ENCODE measurements at places on chromosomes 12 and 14.
A peak's percentile ranks its signal among the peaks of the same experiment; 100 is the strongest.

DNA sequence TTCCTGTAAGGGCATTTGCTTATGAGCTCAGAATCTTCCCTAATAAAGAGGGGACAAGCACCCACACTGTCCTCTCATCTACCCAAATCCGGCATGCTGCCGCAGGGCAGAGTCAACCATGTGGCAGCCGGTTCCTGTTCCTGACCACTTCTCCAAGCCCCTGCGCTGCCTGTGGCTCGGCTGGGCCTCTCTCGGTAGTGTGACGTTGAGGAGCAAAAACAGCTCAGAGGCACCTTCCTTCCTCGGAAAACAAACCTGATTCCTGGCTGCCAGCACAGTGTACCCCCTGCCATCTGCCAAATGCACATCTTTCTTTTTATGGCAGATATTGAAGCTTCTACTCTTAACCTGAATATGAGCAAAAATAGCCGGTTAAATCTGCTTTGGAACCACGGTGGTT lies 50.5 kb downstream of the CFAP251 start:
- H3K27me3 ChIP-seq: no peaks in the 10 kb centered on the region
- no peak overlapping the region for H3K4me3 ChIP-seq
- no peaks in the 10 kb centered on the region for H3K36me3 ChIP-seq

DNA sequence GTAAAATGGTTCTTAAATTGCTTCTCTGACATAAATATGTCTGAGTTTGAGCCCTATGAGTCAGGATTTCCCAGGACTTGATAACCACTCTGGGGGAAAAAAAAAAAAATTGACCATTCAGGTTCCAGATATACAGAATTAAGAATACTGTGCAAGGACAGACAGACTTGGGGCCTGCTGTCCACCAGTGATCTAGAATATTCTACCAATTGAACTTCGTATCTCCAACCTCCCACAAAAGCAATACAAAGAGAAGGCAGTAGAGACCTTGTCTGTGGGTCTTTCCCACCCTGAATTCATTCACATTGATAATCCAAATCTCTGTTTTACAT lies 4.1 kb downstream of the SINHCAF start:
- H3K4me3 ChIP-seq: no peak overlapping the region
- no peaks in the 10 kb centered on the region for H3K36me3 ChIP-seq
- DNase-seq: no peak
- no peak overlapping the region for H3K27ac ChIP-seq
- peaks cover 9% of the 10 kb centered on the region for H3K4me1 ChIP-seq

- H3K36me3 ChIP-seq: no peaks in the 10 kb centered on the region
- DNase-seq: no peak
- no peaks in the 10 kb centered on the region for H3K27me3 ChIP-seq
- H3K4me3 ChIP-seq: no peak overlapping the region
- no peak overlapping the region for H3K27ac ChIP-seq
- H3K4me1 ChIP-seq: no peaks in the 10 kb centered on the region
Observed at GRCh38 chr12:50569321-50569720, 64.5 kb downstream of the DIP2B start.

DNA sequence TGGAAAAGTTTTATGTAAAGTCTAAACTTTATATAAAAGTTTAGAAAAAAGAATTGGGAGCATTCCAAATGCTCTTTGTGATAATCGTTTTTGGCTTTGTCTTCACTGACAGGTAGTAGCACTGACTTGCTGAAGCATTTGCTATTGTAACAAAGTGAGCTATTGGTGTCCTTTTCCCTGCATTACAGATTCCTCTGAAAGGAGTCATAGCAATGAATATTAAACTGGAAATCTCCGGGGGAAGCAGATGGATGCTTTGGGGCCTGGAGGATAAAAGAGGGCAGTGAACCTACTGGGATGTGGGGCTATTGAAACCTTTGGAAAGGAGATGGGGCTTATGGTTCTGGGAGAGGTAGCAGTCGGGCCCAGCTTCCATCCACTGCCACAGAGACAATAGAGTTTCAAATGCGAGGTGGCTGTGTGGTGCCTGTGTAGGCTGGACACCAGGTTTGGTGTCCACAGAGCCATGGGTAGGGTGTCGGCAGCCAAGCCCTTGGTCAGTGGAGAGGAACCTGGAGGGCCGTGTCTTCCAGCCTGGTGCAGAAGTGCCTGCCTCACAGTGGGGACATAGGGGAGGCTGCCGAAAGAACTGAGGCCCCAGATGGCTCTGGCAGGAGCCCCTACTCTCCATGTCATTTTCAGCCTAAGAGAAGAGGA lies 10.1 kb downstream of the GSG1 start:
- no peak for DNase-seq
- no peaks in the 10 kb centered on the region for H3K27me3 ChIP-seq
- H3K4me3 ChIP-seq: no peak overlapping the region
- H3K27ac ChIP-seq: no peak overlapping the region

GRCh38 chr12:104788840-104789271 lies 169.2 kb downstream of the SLC41A2 start:
- H3K4me3 ChIP-seq: no peak overlapping the region
- H3K36me3 ChIP-seq: no peaks in the 10 kb centered on the region
- H3K4me1 ChIP-seq: no peaks in the 10 kb centered on the region

GRCh38 chr14:93996130-93996695 lies 888 bp upstream of the CCDC197 start:
- no peaks in the 10 kb centered on the region for H3K4me1 ChIP-seq
- no peak overlapping the region for H3K4me3 ChIP-seq
- no peak overlapping the region for H3K27ac ChIP-seq

- DNase-seq: no peak
- H3K4me3 ChIP-seq: no peak overlapping the region
- H3K27ac ChIP-seq: no peak overlapping the region
- no peaks in the 10 kb centered on the region for H3K36me3 ChIP-seq
- no peaks in the 10 kb centered on the region for H3K27me3 ChIP-seq
Observed at GRCh38 chr14:91008759-91009409, 51.6 kb downstream of the RPS6KA5 start.

GRCh38 chr12:120229487-120230325 lies 28.8 kb upstream of the RPLP0 start:
- H3K4me3 ChIP-seq: no peak overlapping the region
- no peak for DNase-seq
- peak overlapping the region; percentile 71 for H3K27ac ChIP-seq

GRCh38 chr14:68583548-68584280 lies 209.2 kb downstream of the ZFP36L1 start:
- no peaks in the 10 kb centered on the region for H3K27me3 ChIP-seq
- no peak for DNase-seq
- H3K4me1 ChIP-seq: no peaks in the 10 kb centered on the region

GRCh38 chr12:2052826-2053678 lies at the start of gene CACNA1C:
CACNA1C (plus strand) TSS chr12:2052987; CDS start chr12:2053563, 576 bp downstream.
- H3K4me3 ChIP-seq: peak within 1 kb of the TSS; percentile 59
- H3K27me3 ChIP-seq: peaks cover 28% of the 10 kb centered on the region
- no peaks in the 10 kb centered on the region for H3K36me3 ChIP-seq

DNA sequence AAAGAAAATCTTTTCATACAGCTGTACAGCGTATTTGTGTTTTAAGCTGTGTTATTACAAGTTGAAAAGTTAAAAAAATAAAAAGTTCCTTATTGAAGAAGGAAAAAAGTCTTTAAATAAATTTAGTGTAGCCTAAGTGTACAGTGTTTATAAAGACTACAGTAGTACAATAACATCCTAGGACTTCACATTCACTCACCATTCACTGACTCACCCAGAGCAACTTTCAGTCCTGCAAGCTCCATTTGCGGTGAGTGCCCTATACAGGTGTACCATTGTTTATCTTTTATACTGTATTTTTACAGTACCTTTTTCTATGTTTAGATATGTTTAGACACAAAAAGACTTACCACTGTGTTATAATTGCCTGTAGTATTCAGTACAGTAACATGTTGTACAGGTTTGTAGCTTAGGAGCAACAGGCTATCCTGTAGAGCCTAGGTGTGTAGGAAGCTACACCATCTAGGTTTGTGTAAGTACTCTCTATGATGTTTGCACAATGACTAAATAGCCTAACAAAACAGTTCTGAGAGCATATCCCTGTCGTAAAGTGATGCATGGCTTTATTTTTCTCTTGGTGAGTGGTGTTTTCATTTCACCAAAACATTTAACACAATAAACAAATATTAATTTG lies 275.2 kb downstream of the DACT1 start:
- H3K27ac ChIP-seq: no peak overlapping the region
- H3K4me3 ChIP-seq: no peak overlapping the region
- no peaks in the 10 kb centered on the region for H3K4me1 ChIP-seq
- H3K27me3 ChIP-seq: no peaks in the 10 kb centered on the region
- no peaks in the 10 kb centered on the region for H3K36me3 ChIP-seq
- no peak for DNase-seq

GRCh38 chr14:30020687-30021086 lies 93.0 kb upstream of the PRKD1 start:
- DNase-seq: no peak
- no peaks in the 10 kb centered on the region for H3K36me3 ChIP-seq
- H3K27ac ChIP-seq: no peak overlapping the region
- H3K4me3 ChIP-seq: no peak overlapping the region
- H3K27me3 ChIP-seq: no peaks in the 10 kb centered on the region
- H3K4me1 ChIP-seq: no peaks in the 10 kb centered on the region

- H3K36me3 ChIP-seq: no peaks in the 10 kb centered on the region
- H3K27me3 ChIP-seq: no peaks in the 10 kb centered on the region
- no peak overlapping the region for H3K27ac ChIP-seq
- H3K4me3 ChIP-seq: no peak overlapping the region
Observed at GRCh38 chr12:16072678-16073077, 161.5 kb downstream of the DERA start.

DNA sequence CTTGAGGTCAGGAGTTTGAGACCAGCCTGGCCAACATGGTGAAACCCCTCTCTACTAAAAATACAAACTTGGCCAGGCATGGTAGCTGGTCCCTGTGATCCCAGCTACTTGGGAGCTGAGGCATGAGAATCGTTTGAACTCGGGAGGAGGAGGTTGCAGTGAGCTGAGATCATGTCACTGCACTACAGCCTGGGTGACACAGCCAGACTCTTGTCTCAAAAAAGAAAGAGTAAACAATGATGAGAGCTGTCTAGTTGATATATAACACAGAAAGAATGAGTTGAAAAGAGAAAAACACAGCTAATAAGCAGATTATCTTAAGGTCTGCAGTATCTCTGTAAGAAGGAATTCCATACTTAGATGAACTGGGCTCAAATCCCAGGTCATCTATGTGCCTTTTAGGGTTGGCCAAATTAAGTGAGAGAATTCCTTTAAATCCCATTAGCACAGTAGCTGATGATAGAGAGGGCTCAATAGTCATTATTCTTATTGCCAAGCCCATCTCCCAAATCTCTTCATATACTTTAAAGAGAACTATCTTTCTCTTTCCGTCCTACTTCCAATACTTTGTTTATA lies 31.1 kb upstream of the STRAP start:
- DNase-seq: no peak
- H3K36me3 ChIP-seq: no peaks in the 10 kb centered on the region
- no peaks in the 10 kb centered on the region for H3K4me1 ChIP-seq

GRCh38 chr12:64431791-64432190 lies 20.1 kb upstream of the TBK1 start:
- H3K4me1 ChIP-seq: no peaks in the 10 kb centered on the region
- H3K4me3 ChIP-seq: no peak overlapping the region
- DNase-seq: no peak
- no peak overlapping the region for H3K27ac ChIP-seq
- H3K36me3 ChIP-seq: peaks cover 70% of the 10 kb centered on the region

DNA sequence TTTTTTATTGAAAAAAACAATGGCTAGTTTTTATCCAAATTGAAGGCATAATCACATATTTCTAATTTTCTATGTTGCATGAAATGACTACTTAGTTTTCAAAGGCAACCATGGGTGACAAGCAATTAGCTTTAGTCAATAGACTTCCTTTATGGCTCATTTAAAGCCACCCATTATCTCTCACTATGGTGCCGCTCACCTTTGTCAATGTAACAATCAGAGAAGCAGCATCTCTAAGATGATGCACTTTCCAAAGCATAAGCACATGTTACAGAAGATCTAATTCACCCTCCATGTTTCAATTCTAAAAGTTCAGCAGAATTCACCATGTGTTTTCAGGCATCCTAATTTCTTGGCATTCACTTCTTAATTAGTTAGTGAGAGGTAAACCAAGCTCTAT lies 166.6 kb upstream of the RPL10L start:
- no peak for DNase-seq
- H3K27ac ChIP-seq: no peak overlapping the region
- H3K4me1 ChIP-seq: no peaks in the 10 kb centered on the region

- H3K27me3 ChIP-seq: no peaks in the 10 kb centered on the region
- H3K36me3 ChIP-seq: no peaks in the 10 kb centered on the region
- no peak for DNase-seq
- H3K4me1 ChIP-seq: no peaks in the 10 kb centered on the region
- no peak overlapping the region for H3K4me3 ChIP-seq
Observed at GRCh38 chr14:90114554-90114953, 52.8 kb downstream of the KCNK13 start.

GRCh38 chr12:85322715-85323114 lies 42.7 kb downstream of the ALX1 start:
- H3K36me3 ChIP-seq: no peaks in the 10 kb centered on the region
- no peaks in the 10 kb centered on the region for H3K27me3 ChIP-seq
- no peak for DNase-seq
- H3K4me3 ChIP-seq: no peak overlapping the region
- H3K4me1 ChIP-seq: no peaks in the 10 kb centered on the region
- H3K27ac ChIP-seq: no peak overlapping the region
